ENCODE measurements at places on chromosomes 7 and 10.

GRCh38 chr7:158121441-158122045 lies 466.1 kb downstream of the PTPRN2 start:
- DNase-seq, result no peak

GRCh38 chr7:33554046-33554445 lies 351.3 kb upstream of the BMPER start:
- no peak for DNase-seq

DNA sequence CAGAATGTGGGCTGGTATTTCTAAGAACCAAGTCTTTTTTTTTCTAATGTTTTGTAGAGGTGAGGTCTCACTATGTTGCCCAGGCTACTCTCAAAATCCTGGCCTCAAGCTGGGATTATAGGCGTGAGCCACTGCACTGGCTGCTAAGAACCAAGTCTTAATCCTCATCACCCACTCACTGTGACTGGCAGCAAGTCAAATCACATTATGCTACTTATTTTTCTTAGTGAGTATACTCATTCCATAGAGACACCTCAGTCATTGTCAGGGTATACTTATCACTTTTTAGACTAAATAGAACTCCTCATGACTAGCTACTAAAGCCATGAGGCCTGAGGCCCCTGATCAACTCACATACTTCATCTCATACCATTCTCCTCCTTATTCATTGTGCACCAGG lies 116.1 kb downstream of the STRA8 start:
- DNase-seq, result no peak

- DNase-seq, result no peak
Observed at GRCh38 chr7:50352282-50352681, 47.8 kb downstream of the IKZF1 start.

- DNase-seq, result no peak
Observed at GRCh38 chr10:80288849-80289248, 609 bp downstream of the MAT1A start.

DNA sequence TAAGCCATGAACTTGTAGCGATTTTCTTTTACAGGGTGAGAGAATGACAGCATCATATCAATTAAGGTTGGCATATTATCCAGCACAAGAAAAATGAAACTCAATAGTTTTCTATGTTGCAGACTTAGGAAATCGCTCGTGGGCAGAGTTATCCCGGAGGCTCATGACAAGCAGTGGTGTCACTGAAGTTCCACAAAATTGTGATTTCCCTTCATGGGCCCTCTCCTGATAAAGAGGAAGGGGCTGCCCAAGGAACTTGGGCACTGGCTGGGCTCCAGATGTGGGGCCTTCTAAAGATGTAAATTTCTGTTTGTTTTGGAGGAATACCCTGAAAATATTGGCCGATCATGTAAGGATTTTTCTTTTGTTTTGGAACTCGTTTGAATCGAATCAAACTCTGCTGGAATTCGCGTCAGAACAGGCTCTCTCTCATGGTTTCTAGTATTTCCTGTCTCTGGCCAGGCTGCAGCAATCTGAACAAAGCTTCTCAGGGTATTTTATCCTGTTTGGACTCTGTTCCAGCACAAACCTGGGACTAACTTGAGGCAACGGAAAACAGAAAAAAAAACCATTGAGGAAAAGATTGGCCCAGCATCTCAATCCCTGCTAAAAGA lies 340.6 kb upstream of the NRP1 start:
- DNase-seq, result no peak

GRCh38 chr10:69337296-69338132 lies 59.2 kb downstream of the HK1 start:
- no peak for DNase-seq

DNA sequence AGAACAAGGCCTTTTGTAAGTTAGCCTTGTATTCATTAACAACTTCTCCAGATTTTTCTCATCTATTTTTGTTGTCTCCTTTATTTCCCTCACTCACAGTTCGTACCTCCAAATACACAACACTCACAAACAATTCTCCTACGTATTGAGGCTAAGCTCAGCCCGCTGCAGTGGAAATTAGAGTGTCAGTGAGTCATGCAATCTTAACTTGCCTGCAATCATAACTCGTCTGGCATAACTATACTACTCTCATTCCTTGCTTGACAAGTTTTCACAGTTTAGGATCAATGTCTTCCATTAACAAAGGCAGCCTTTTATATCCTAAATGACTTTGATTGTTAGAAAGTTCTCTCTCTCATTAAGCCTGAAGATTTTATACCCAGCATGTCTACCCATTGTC lies 23.8 kb downstream of the TMEM196 start:
- no peak for DNase-seq

DNA sequence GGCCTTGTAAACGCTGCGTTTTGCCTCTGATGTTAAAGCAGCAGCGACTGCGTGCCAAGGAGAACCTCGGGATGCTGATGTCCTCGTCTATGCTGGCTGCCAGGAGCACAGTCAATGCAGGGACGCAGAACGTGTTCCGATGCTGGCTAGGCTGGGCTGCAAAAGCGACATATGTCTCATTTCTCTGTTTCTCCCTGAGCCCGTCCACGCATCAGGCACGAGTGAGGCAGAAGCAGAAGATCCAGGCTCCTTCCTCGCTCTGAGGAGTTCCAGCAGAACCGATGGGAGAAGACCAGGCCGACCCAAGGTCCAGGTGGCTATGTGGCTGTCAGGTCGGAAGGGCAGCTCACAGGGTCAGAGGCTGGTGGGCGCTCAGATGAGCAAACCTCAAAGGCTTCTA lies 3.7 kb upstream of the FOXL3 start:
- no peak for DNase-seq

- no peak for DNase-seq
Observed at GRCh38 chr7:10756981-10757380, 216.7 kb upstream of the PHF14 start.

- DNase-seq, result no peak
Observed at GRCh38 chr7:140358412-140359051, 39.8 kb downstream of the SLC37A3 start.

DNA sequence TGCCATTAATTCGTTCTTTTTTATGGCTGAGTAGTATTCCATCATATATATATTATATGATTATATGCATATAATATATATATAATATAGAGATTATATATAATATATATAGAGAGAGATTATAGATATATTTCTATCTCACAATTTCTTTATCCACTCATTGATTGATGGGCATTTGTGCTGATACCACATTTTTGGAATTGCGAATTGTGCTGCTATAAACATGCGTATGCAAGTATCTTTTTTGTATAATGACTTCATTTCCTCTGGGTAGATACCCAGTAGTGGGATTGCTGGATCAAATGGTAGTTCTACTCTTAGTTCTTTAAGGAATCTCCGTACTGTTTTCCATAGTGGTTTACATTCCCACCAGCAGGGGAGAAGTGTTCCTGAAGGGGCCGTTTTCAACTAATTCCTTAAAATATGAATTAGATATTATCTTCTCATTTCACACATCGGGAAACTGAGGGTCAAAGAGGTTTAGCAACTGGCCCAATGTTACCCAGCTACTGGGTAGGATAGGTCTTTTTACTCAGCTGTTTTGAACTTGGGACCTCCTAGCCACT lies 16.5 kb downstream of the NFE2L3 start:
- no peak for DNase-seq

DNA sequence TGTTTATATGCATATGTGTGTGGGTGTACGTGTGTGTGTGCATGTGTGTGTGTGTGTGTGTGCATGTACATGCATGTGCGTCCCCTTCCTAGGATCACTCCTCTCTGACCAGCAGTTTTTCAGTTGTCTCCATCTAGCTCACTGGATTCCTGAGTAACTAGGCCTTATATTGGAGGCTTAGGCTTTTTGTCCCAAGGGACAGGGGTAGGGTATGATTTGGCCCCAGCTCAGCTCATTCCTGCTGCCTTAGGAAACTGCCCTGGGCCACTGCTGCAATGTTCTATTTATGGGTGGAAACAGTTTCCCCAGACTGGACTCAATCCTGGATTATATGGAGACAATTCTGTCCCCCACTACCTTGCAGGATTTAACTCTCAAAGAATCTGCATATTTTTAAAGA lies 68.8 kb upstream of the SDK1 start:
- DNase-seq, result no peak

GRCh38 chr10:30500534-30500933 lies 66.5 kb downstream of the MAP3K8 start:
- DNase-seq, result no peak

DNA sequence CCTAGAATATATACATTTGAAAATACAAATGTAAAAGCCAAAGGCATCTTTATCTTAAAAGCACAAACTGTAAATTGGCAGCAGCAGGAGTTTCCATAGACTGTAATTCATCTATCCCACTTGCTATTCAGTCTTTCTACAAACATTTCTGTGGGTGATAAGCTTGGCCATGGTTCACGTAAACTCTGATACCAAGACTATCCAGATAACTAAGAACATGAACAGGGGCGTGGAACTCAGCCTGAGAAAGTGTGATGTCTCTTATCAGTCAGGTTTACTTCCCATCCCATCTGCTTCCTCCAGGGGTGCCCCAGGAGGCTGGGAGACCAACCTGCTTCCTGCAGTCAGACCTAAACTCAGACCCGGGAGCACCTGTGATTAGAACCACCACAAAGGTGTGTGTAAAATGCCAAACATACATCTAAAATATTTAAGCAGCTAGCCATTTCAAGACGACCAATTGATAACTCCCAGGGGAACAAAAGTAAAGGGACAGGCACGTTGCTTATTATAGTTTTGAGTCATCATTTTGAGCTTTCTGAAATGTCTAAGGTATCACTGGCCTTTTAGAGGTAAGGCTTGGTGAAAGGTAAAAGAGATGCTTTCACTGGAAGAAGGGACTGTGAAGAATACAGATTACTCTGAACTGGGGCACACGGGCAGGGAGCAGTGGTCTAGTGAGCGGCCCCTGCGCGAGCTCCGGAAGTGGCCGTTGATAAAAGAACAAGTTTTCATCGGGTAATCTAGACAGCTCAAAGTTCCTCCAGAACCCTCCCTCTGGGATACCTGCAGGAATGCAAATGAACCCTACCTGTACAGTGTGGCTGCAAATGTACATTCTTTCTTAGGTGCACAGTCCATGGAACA lies 51.5 kb downstream of the RSU1 start:
- DNase-seq, result no peak

GRCh38 chr7:149714910-149715471 lies 58.4 kb downstream of the ZNF467 start:
- peak; percentile 46 for DNase-seq

DNA sequence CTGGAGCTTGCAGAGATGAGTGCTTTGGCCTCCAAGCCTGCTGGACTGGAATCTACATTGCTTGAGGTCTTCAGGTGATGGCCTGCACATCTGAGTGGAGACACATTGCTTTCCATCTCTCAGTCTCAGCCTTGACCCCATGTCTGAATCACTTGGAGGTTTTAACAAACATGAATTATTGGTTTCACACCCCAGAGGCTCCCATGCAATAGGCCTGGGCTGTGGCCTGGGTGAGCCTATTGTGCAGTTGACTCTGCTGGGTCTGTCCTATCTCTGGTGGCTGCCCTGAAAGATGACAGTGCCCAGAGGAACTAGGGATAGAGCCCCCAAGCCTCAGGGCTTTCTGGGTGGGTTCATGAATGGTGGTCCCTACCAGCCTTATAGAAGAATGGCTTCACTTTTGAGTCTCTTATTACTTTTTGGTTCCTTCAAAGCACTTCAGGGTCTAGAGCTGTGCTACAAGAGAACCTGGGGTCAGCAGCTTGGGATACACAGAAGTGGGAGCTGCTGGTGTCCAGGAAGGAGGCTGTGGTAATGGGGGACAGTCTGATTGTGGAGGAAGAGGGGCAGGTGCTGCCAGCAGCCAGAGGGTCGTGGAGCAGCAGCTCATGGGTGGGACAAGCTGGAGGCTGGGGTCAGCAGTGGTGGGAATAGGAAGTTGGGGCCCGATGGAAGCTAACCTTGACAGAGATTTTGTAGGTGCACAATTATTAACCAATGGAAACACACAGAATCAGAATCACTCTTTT lies 5.5 kb downstream of the RAMP3 start:
- DNase-seq, result no peak

DNA sequence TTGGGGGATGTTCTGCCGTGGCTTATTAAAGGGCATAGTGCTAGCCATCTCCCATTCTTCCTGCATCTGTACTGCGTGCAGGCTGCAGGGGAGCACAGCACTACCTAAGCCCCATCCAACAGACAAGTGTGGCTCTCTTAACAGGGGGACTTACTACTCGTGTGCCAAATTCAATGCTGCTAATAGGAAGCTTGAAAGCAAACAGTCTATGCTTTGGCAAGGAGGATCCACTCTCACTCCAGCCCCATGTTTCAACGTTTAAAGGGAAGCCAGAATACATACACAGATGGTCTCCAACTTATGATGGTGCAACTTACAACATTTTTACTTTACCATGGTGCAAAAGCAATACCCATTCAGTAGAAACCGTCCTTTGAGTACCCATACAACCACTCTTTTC lies 228.0 kb upstream of the C7orf33 start:
- no peak for DNase-seq

- peak; percentile 38 for DNase-seq
Observed at GRCh38 chr10:124632064-124632531, 112.1 kb downstream of the FAM53B start.

GRCh38 chr7:7176406-7177043 lies 5.8 kb upstream of the C1GALT1 start:
- no peak for DNase-seq

GRCh38 chr7:92359801-92360200 lies 87.5 kb upstream of the GATAD1 start:
- no peak for DNase-seq

GRCh38 chr7:91492773-91493172 lies 228.5 kb downstream of the FZD1 start:
- DNase-seq, result no peak

- DNase-seq, result no peak
Observed at GRCh38 chr7:47474211-47474936, 107.5 kb downstream of the TNS3 start.

- no peak for DNase-seq
Observed at GRCh38 chr10:47402641-47403301, 18.7 kb upstream of the ZNF488 start.

- no peak for DNase-seq
Observed at GRCh38 chr7:134834689-134835462, 55.4 kb downstream of the CALD1 start.

DNA sequence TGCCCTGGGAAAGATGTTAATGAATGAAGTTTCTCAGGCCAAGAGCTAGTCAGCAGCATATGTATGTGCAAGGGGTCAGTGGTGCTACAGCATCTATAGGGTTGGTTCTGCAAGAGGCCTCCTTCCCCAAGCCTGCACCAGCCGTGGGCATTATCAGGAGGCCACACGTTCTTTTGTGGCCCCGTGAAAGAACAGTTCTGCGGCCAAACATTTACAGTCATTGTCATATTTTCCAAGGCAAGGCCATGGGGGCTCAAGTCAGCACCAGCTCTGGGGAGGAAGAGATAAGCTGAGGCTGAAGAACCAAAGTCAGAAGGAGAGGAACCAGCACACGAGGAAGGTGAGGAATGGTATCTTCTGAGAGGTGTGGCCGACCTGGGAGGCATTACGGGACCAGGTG lies 54.4 kb upstream of the TMEM72 start:
- DNase-seq, result no peak

- no peak for DNase-seq
Observed at GRCh38 chr10:122346326-122346950, 28.1 kb upstream of the PLEKHA1 start.

- no peak for DNase-seq
Observed at GRCh38 chr7:24924375-24924774, 55.6 kb downstream of the OSBPL3 start.
